Stimulated activated CD4-positive, alpha-beta T cell treated with anti-CD3 and anti-CD28 coated beads, TNF-alpha, amount 100 ng/mL, for 4 hours (primary cell): ENCODE measurements at places on chromosomes 12 and 14.

DNA sequence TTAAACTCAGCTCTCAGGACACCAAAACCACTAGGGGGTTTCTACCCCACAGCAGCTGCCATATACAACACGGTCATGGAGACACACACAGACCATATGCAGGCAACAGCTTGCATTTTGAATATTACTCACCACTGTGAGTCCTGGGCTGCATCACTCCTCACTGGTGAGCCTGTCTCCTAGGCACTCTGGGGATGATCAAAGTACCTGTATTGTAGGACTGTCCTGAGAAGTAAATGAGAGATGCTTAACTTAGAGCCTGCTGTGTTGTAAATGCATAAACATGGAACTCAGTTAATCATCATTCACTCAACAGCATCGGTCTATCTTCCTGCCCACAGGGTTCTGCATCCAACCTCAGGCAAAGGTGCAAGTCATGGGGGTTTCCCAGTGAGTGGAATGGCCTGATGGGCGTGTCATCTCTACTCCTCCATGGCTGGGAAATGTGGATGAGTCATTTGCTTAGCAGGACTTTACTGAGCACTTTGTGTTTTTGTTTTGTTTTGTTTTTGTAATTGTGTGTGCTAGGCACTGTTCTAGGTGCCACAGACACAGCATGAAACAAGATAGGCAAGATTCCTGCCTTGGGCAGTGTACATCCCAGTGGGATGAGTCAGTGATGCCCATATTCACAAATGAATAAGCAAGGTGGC, 1141.2 kb upstream of the TMEM132C start:
- no peak for DNase-seq

DNA sequence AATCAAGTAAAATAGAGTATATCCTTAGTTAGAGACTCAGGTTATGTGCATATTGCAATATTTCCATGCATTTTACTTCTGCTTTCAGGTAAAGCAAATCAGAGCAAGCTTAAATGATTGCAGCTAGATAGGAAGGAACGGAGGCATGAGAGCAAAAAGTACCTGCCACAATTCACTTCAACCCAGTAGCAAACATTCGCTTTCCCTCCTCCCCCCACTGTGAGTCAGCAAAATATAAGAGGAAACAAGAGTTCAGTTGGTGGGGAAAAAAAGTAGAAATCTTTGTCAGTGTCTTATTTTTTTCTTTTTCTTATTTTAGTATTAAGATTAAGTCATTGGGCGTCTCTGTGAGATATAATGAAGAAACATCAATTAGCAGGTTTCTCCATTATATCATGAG, 475.4 kb downstream of the NPAS3 start:
- no peak for DNase-seq

DNA sequence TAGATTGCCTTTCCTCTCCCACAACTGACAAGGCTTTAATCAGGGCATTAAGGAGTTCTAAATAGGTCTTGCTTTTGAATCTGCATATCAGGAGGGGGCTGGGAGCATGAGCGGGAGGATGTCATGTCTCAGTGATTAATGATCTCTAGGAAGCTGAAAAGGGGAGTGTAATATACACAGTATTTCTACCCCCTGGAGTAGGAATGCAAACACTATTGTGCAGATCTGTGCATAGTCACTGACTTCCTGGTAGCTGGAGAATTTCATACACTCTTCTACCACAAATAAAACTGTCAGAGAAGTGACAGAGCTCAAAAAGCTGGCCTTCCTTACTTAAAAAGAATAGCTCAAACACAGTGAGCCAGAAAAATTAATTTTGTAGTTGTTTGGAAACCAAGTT, 65.8 kb downstream of the RIC8B start:
- no peak for DNase-seq

DNA sequence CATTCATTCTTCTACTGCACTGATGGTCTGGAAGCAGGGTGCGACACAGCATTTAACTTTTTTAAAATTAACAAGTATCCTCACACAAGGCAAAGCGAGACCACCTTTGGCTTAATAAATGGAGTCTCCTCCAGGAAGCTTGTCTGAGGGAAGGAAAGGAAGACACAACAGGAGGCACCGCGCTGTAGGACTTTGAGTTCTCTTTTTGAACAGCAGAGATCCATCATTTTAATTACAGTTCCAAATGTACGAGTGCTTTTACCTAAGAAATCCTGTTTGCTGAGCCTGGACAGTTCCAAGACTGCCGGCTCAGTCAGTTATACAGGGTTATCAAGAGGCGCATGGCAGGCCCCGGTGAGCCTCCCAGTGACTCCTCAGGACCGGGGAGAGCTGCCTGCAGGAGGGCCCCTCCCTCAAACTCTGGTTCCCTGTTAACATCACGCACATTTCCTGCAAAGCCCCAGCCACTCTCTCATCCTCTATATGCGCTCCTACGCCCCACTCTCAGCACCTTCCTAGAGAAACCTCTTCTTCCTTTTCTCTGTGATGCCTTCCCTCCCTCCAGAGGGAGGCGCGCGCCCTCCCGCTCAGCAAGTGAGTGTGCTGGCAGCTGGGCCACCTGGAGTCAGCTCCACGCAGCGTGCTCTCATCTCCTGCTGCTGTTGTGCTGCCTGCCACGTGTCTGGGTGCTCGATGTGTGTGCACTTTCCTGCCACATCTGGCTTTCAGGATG, 46.1 kb downstream of the STX2 start:
- DNase-seq = no peak

- no peak for DNase-seq
Observed at GRCh38 chr12:90896821-90897220, 58.2 kb downstream of the CCER1 start.

DNA sequence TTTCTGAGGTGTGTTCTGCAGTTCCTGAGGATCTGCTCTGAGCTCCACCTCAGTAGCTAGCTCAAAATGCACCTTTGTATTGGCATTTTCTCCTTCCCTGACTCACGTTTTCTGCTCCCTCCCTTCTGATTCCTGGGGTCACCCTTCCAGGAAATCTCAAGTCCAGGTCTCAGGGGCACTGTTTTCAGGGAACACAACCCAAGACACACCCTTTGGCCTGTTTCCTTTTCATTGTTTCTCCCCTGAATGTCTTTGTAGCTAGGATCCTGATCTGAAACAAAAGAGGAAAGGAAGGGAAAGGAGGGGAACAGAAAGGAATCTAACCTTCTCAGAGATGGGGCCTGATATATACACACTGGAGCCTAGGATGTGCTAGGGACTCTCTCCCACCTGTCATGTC, 7.3 kb upstream of the RIPK3 start:
- no peak for DNase-seq

DNA sequence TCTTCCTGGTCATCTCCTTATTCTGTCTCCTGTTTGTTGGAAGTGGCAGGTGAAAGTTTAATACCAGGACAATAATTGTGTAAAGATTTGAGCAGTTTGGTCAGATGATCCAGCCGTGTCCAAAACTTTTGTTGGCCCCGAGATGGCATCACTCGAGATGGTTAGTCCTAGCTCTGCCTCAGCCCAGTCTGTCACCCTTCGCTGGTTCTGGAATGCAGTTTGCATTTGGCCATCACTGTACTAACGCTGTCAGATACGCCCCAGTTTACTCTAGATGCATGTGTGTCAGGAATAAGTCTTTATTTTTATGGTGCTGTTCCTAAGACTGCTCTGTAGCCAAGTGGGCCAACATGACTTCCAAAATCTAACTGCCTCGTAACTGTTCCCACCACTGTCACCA, 79.6 kb downstream of the MOK start:
- DNase-seq = no peak

- no peak for DNase-seq
Observed at GRCh38 chr14:77097006-77097699, 905 bp upstream of the CIPC start.

GRCh38 chr12:69929531-69929930, 104.5 kb downstream of the MYRFL start:
- no peak for DNase-seq

DNA sequence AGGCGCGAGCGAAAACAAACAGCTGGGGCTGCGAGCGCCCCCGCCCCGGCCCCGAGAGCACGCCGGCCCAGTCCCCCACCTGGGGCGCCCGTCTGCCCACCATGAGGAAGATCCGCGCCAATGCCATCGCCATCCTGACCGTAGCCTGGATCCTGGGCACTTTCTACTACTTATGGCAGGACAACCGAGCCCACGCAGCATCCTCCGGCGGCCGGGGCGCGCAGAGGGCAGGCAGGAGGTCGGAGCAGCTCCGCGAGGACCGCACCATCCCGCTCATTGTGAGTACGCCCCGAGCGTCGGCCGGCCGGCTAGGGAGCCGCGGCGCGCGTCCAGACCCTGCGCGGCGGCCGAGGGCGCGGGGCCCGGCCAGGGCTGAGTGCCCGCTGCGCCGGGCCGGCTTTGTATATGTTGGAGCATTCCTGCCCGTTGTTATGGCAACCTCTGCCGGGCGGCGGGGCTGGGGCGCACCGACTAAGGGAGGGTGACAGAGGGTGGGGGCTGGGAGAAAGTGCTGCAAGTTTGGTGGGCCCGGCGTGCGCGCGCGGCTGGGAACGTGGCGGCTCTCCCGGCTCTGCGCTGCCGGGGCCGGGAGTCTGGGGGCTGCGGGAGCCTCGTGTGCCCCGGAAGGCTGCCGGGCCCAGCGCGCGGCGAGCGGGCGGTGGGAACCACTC, 367 bp downstream of the GALNT16 start:
- DNase-seq = no peak

DNA sequence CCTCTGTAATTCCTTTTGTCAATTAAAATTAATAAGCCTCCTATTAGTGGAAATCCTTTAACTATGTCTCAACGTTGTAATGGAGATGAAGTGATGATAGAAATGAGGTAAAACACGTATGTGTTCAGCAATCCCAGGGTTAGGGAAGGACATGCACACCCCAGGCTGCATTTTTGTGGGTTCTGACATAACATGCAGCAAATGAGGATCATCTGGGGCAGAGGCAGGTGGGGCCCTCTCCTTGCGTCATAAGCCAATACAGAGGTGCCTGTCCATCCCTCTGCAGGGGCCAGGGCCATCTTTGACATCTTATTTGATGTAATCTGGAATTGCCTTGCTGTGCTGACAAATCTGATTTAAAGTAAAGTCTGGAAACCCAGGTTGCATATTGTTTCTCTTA, 73.2 kb downstream of the MYRFL start:
- DNase-seq = no peak

- DNase-seq = no peak
Observed at GRCh38 chr12:105278043-105278697, 42.2 kb upstream of the APPL2 start.

GRCh38 chr14:47207617-47208016, 467.8 kb downstream of the MDGA2 start:
- no peak for DNase-seq

DNA sequence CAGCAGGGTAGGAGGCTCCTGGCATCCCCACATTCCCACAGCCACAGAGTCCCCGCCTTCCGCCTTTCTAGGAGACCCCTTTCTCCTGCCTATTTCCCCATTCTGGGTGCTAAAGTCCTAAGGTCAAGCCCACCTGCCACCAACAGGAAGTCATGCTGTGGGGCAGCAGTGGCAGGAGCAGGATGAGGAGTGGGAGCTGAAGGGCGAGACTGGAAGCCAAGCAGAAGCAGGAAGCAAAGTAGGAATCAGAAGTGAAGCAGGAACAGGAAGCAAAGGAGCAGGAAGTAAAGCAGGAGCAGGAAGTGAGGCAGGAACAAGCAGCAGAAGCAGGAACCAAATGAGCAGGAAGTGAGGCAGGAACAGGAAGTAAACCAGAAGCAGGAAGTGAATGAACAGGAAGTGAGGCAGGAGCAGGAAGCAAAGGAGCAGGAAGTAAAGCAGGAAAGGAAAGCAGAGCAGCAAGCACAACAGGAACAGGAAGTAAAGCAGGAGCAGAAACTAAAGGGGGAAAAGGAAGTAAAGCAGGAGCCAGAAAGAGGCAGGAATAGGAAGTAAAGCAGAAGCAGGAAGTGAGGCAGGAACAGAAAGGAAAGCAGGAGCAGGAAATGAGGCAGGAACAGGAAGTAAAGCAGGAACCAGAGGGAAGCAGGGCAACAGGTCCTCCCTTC, 38.3 kb upstream of the RIMBP2 start:
- no peak for DNase-seq

DNA sequence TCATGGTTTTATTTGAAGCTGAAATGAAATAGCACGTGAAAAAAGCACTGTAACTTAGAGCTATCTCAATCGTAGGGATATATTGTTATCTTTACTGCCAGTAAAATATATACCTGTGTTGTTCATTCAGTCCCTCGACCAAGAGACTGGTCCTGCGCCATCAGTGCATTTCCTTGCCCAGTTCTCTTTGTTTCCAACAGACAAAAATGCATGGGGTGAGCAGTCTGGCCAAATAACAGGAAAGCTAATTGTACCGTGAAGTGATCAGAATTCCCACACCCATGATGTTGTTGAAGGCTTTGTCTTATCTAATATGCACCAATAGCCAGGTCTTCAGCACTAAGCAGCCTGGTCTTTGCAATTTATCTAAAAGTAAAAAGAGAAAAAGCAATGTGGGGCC, 477.1 kb upstream of the GARIN6 start:
- no peak for DNase-seq

DNA sequence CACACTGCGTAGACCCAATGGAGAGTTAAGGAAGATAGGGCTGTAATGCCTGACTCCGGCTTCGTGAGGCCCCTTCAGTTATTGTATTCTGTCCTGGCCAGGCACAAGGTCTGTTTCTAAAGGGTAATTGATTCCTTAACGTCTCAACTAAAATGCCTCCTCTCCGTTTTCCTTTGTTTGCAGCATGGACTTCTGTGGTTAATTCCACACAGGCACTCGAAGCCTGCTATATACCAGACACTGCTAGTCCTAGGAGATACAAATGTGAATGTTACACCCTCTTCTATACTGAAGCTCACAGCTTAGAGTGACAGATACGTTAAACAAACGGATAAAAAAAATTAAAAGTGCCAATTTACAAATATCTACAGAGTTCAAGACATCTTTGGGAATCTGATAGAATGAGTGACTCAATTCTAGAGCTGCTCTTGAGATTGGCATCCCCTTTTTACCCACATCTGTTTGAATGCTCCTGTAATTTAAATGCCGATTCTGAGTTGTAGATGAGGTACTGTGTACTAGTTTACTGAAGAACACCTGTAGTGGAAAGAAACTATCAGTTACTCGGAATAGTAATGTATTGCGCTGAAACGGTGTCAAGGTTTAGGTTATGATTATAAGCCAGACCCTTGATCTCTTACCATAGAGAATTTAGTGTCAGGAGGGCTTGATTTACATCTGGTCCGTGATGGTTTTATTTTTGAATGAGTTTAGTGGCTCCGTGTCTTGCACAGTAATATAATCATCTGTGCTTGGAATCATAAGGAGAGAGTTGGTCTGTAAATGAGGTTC, 784 bp downstream of the PSMA6 start:
- no peak for DNase-seq

GRCh38 chr12:118544569-118544968, 168.2 kb downstream of the SUDS3 start:
- DNase-seq = no peak

DNA sequence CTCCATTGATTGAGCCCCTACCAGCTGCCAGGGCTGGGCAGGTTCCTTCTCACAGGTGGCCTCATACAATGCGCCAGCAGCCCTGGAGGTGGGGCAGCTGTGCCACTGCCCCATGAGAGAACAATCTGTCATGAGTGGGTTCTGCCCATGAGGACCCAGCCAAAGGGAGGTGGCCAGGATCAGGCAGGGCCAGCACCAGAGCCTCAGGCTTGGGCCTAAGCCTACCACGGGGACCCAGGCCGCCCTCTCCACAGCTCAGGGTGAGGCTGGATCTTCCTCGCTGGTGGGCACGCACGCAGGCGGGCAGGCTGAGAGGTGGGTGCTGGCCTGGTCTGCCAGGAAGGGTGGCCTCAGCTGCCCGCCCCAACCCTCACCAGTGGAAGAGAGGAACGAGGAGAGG, 110.7 kb downstream of the KIF26A start:
- DNase-seq = no peak
